ENCODE measurements at places on chromosomes 3 and 15. TPM values are rescaled to one million over a fixed set of nuclear protein-coding genes. Genes with fewer than 3 reads are reported as not detected.

Gene MESP1
- total RNA-seq = 2.4 TPM

Gene MED12L
- total RNA-seq = 0.07 TPM

Gene BLOC1S6
- total RNA-seq = 37.7 TPM

Gene GP5
- not detected for total RNA-seq

Gene HEG1
- 202 TPM for total RNA-seq

GRCh38 chr15:80162059-80162554, 9.3 kb downstream of the FAH start:
- no peak for DNase-seq

DNA sequence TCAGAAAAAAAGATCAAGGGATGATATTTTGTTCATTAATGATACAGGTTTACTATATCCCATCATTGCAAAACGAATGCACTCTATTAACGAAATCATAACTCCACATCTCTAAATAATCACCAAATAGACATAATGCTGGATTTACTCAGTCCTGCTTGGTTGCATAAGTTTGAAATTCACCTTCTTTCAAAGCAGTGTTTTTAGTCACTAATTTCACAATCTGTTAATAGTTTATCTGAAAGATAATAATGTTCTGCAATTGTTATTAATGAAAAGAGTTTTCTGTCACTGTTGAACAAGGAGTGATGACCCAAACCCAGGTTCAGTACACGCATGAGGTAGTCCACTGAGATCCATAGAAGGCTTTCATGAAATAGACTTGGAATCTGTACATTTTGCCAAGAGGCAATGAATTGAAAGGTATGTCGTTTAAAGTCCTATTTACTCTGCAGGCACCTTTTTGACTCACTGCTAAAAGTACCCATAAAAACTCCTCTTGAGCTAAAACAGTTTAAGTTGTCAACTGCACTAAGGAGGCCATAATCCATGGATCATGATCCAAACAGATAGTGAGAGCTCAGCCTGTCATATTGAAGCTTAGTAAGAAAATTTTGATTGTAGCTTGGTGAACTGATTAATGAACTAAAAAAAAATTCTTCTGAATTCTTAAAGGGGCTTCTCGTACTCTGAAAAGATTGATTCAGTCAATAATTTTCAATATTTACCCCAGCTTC, 75.6 kb upstream of the MBNL1 start:
- no peak for DNase-seq

- no peak for DNase-seq
Observed at GRCh38 chr3:168914662-168915061, 748.9 kb downstream of the MECOM start.

DNA sequence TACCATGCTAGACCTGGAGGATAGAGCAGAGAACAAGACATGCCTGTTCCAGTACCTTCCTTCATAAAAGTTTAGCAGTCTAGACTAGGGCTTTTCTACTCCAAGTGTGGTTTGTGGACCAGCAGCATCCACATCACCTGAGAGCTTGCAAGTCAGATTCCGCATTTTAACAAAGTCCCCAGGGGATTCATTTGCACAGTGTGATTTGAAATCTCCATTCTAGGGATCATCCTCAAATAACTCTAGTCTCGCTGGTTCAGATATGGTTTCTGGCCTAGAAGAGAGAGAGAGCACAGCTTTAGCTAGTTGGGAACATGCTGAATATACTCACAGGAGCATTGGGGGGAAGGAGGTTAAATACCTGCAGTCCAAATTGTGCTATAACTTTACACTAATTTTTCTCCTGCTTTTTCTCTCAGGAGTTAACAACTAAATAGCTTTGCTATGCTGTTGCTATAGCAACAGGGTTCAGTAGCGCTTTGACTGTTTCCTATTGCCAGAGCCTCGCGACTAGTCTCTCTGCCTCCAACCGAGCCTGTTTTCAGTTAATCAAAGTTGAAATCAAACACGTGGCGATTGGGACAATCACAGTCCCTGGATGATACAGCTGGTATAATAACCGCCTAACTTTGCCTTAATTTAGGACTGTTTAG, 64.0 kb upstream of the RASGRF1 start:
- DNase-seq = no peak

DNA sequence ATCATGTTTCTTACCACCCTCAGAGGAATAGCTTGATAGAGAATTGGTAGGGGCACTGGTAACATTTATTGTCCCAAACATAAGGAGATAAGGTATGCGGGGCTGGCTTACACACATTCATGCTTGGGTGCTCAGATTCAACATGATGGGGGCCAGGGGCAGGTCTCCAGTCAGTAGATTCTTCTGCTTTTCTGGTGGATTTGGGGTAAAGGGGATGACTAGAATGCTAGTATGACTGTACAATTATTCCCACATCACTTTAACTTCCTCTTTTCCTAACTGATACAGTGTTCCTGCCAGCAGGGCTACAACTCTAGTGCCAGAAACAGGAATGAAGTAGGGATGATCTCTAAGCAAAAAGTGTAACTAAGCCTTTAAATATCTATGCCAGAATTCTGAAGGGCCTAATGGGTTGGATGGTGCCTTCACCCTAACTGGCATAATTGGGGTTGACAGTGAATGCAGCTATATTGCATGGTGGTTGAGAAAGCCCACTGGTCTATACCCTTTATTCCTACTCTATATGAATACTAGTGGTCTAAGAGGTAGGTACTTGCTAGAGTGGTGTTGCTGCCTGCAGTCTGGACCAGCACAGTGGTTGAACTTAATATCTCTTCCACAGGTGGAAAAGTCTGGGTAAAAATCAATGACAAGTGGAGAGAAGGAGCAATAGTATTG, 117.4 kb downstream of the IL12A start:
- DNase-seq = no peak

GRCh38 chr3:194780706-194781105, 95.0 kb downstream of the FAM43A start:
- peak; percentile 40 for DNase-seq

DNA sequence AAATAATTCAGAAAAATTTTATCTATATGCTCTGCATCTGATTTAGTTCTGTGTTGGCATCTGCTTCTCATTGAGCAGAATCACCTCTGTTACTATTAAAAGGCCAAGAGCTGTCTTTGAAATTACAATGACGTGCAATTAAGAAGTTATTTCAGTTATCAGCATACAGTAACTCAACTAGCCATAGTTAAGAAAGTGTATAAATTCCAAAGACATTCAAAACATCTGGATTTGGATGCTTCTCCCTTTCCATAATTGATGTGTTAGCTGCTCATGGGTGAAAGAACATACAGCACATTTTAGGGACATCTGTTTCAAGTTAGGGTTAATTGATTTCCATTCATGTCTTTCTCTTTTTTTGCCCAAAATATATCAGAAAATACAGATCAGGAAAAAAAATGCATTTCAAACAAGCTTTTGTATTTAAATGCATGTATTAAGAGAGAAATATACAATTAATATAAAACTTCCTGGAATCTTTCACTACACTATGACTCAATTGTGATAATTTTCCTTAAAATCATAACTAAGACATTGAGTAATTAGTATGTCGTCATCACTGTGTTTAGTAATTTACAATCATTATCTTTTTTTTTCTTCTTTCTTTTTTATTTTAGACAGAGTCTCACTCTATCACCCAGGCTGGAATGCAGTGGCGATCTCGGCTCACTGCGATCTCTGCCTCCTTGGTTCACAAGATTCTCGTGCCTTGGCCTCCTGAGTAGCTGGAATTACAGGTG, 82.7 kb upstream of the MBNL1 start:
- DNase-seq = no peak

DNA sequence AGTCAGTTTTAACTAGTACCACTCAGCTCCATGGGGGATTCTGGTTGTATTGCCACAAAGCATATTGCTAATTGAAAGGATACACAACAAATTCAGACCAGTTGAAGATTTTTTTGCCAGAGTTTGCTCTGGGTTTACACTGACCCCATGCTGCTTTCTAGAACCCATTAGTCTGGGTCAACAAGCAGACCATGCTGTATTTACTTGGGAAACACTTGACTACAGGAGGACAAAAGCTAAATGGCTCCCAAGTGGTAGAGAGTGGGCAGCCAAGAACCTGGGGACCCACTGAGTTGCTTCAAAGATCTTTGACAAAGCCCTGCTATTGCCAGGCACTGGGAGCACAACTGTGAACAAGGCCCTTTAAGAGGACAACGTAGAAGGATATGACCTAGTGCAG, 86.8 kb upstream of the PSMD6 start:
- no peak for DNase-seq

GRCh38 chr3:11140030-11140712, 14.1 kb upstream of the HRH1 start:
- no peak for DNase-seq

DNA sequence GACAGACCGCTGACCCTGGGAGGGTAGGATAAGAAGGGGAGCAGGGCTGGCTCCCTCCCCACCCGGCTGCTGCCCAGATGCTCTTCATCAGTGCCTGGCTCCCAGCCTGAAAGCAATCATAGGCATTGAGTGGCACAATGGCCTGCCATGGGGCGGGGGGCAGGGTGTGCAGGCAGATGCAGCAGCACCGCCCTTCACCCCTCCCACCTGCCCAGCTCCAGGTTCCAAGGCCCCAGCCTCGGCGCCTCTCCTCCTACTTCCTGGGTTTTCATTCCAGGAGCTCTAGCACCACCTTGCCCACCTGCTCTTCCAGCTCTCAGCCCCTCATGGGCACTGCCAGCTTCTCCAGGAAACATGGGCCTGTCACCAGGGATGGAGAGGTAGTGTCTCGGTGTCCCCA, 101.7 kb downstream of the MEGF11 start:
- no peak for DNase-seq

DNA sequence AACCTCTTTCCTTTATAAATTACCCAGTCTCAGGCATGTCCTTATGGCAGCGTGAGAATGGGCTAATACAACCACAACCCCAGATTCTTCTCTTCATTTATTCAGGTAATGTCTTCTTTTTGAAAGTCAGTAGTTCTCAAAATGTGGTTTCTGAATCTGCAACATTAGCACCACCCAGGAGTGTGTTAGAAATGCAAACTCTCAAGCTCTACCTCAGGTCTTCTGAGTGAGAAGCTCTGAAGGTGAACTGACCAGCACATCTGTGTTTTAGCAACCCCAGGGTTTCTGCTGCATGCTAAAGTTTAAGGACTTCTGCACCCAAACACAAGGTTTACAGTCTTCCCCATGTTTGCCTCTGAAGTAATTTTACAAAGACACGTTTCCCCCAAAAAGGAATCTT, 22.3 kb upstream of the TRIM59 start:
- DNase-seq = no peak

DNA sequence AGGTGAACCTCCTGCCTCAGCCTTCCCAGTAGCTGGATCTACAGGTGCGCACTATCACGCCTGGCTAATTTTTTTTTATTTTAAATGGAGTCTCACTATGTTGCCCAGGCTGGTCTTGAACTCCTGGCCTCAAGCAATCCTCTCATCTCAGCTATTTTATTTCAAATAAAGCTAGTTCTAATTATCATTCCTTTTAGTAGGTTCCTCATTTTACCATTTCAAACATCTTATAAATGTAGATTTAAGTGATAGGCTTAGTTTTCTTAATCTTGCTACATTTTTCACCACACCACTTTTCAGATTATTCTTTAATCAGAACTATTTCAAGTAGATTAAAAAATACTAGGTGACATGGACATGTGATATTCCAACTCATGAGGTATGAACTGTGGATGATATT, 30.3 kb downstream of the PIGB start:
- no peak for DNase-seq

- DNase-seq = no peak
Observed at GRCh38 chr3:152177757-152178156, 91.0 kb upstream of the MBNL1 start.

GRCh38 chr3:14472471-14473351, 67.4 kb downstream of the GRIP2 start:
- no peak for DNase-seq

GRCh38 chr3:134677987-134678308, 27.1 kb upstream of the KY start:
- no peak for DNase-seq

DNA sequence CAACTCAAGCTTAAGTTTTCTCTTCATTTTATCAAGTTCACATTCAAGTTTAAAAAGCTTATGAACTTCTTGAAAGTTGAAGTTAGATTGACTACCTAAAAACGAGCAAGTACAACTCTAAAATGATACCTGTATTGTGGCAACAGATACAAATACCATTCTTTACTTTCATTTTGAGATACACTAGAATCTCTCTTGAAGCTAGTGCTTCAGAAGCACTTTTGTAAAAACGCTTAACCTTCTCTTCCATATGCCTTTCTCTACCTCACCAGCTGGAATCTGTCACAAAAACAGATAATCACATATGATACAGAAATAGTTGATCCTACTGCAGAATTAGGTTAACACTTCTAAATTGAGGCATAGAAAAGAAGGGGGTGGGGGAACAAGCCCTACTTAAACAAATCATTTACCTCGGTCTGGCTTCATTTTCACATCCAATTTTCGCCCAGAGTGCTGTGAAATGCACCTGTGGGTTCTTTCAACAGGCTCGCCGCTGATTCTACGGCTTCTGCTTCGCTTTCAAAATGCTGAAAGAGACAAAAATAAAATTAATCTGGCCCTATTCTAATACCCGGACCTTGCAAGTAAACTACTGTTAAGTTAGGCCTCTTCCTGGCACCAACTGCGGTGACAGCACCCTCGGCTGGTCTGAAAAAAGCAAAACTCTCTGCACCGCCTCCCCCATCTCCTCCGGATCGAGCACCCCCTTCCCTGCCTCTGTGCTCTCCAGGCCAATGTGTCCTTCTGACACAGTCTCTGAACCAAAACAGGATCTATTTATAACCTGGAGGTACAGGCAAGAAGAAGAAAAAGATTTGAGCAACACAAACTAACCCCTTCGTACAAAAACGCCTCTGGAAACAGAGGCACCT, 1.4 kb downstream of the ATOSA start:
- peak; percentile 75 for DNase-seq

- no peak for DNase-seq
Observed at GRCh38 chr3:15973940-15974339, 176.2 kb upstream of the ANKRD28 start.

DNA sequence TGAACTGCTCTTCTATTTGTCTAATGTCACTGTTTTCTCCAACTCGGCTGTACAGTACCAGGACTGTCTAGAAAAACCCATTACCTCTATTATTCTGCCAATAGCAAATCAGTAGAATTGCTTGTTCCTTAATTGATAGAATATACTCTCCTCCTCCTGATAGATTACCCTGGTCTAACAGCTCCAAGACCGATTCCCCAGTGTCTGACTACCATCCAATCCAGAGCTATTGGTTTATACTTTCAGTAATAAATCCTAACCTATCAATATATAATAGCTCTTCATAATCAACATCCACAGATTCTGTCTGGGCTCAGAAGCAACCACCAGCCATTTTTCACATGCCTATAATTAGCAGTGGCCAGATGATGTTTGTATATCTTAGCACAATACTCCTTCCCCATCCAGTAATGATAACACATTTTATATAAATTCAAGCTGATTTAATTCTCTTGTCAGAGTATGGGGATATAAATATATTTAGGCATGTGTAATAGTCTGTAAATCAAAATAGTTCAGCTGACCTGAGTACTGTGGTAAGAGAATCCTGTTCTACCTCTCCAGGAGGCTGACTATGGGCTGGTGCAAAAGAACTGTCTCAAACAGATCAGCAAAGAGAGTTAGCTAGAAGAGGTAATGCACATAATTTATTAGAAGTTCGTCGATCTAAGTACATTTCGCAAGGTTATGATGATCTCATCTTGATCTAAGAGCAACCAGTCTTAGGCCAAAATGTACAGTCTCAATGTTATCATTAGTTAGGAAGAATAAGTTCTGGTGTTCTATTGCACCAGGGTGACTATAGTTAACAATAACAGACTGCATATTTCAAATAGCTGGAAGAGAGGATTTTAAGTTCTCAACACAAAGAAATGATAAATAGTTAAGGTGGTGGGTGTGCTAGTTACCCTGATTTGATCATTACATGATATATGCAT, 193.4 kb downstream of the SHOX2 start:
- no peak for DNase-seq
